Stimulated activated CD4-positive, alpha-beta T cell treated with anti-CD3 and anti-CD28 coated beads, Interleukin-4, amount 100 ng/mL, for 24 hours (primary cell): ENCODE measurements at places on chromosomes 5 and 9.

DNA sequence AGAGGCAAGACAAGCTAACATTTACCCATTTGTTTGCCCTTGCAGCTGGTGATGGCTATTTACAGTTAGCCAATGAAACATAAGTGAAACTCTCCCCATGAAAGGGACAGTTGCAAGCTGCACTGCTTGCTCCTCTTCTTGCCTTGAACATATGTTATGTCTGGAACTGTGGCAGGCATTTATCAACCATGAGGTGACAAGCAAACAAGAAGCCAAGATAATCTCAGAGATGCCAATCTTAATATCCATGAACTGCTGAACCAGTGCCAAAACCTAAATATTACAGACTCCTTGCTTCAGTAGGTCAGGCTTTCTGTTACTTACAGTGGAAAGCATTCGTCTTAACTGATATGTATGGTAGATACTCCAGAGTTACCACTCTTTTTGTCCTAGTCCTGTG, 133.4 kb downstream of the ACTBL2 start:
- DNase-seq: no peak

DNA sequence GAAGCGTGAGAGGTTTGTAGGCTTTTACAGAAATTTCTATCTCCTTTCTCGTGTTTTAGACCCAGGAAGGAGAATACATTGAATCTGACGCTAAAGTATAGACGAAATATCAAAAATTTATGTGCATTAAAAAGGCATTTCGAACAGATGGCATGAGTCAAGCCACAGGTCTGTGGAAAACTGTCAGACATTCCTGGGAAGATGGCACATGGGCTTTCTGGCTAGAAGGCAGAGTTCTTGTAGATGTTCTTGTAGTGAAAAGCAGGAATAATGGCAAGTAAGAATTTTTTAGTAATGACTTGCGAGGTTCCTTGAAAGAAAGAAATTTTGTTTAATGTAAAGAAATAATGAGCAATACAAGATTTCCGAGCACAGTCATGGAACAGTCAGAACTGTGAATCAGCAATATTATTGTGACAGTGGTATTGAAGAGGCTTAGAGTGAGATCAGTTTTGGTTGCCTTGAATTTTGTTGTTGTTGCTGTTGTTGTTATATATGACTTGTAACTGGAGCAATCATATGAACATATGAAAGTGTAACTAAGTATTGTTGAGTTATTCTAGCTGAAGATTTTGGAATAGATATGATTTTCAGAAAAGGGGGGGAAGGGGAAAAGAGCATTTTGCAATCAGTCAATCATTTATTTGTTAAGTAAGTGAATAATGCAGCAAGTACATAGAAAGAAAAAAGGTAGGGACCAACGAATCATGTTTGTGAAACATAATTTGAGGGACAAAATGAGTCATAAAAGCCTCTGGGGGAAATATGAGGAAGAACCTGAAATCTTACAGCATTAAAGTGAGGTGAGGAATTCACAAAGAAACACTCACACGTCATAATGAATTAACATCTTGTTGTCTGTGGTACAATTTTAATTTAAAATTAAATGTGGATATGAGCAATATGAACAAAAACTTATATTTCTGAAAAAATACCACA, 339.0 kb upstream of the CTNND2 start:
- DNase-seq: no peak

GRCh38 chr5:146440870-146441495, 6.2 kb upstream of the TCERG1 start:
- DNase-seq: no peak

DNA sequence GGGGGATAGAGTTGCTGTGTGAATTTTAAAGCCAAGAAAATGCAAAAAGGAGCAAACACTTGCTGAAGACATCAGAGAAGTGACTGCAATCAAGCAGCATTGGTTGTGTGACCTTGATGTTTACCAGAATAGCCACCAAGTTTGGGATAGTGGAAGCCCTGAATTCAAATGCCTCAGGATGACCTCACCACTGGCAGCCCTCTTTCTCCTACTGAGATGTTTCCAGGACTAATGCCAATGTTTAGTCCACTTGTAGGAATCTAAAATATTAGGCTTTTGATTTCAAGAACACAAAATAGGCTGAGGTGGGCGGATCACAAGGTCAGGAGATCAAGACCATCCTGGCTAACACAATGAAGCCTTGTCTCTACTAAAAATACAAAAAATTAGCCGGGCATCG, 112.2 kb upstream of the NUDT12 start:
- DNase-seq: no peak

DNA sequence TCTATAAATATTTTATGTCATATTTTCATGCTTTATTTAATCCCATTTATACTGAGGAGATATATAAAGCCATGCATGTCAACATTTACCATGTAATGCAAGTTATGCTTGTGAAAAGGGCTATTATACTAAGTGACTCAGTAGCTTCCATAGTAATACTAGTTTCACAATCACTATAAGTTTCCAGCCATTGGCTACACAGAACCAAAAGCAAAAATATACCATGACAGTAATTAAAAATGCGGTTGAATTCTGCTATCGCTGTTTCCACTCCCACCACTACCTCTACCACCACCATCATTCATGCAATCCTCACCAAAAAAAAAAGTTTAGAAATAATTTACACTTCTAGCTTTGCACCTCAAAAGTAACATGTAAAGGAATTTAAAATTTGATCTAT, 60.2 kb downstream of the MLLT3 start:
- DNase-seq: peak; percentile 18

- no peak for DNase-seq
Observed at GRCh38 chr5:151694035-151694485, 7.3 kb upstream of the SPARC start.

- no peak for DNase-seq
Observed at GRCh38 chr5:126099077-126099476, 324.1 kb upstream of the GRAMD2B start.

DNA sequence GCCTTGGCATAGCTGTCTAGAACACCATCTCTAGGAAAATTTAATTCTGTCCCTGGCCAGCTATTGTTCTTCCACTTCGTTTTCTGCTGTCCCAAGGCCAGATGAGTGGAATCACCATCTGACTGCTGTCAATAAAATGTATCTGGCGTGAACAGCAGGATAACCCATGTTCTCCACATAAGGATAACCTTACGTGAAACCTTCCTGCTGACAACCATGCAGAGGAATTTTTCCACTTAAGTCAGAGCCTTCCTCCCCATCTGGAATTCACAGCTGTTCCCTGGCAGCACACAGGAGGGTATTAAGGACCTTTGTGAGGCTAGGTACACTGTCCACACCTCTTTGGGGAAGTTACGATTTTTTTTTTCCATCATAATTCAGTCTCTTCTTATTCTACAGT, 28.6 kb downstream of the RNF44 start:
- DNase-seq: no peak

DNA sequence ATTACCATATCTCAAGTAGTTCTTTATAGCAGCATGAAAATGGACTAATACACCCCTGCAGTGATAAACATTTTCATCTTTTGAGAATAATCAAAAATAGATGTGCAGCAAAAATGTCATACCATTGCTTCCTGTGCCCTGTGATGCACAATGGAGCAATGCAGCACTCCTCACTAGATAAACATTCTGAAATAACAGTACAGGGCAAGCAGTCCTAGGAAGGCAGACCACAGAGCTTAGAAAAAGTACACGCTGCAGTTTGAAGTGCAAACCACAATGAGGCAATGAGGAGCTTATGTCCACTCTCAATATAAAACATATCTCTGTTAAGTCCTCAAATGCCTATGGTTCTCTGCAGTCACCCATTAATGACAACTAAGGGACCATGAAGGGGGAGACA, 367.6 kb downstream of the PDE4D start:
- DNase-seq: no peak

- no peak for DNase-seq
Observed at GRCh38 chr5:151198861-151199260, 25.0 kb downstream of the CCDC69 start.

GRCh38 chr9:128972956-128973355, 25.5 kb downstream of the NUP188 start:
- no peak for DNase-seq

- DNase-seq: no peak
Observed at GRCh38 chr9:104494808-104495207, 9.3 kb upstream of the OR13F1 start.

DNA sequence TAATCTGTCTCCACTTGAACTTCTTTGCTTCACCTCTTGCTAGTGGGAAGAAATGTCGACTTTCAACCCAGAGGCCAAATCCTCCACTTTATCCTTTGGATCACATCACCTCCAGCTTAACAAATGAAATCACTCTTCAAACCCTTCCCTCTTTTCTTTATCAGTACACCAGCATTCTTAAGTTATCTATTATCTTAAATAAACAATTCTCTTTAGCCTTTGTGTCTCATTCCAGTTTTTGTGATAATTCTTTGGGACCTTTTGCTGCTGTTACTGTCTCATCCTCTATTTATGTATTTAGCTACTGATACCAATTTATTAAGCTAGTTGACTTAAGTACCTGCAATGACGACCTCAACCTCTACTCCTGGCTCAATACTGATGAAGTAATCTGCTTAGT, 28.1 kb upstream of the FBN2 start:
- DNase-seq: no peak

DNA sequence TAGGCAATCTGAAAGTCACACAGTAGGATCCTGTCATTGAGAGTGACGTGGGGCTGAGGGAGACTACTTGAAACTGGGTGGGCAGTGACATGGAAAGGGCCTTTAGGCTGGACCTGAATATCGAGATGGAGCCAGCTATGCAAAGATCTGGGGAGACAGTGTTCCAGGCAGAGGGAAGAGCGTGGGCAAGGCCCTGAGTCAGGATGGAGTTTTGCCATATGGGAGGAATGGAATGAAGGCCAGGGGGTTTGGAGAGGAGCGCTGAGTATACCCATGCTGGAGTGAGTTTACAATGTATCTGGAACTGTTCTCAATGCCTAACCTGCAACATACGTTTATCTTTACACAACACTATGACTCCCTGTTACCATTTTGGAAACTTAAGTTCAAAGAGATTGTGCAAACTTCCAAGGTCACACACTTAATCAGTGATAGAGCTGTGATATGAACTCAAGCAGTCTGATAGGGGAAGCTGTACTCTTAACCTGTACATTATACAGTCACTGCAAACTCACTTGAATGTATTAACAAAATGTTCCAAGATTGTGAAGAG, 33.5 kb downstream of the INSYN2B start:
- no peak for DNase-seq

GRCh38 chr5:75524071-75524470, 12.4 kb downstream of the POLK start:
- DNase-seq: no peak

- no peak for DNase-seq
Observed at GRCh38 chr9:72315510-72316311, 49.3 kb downstream of the ZFAND5 start.

GRCh38 chr9:20012232-20012631, 223.4 kb upstream of the SLC24A2 start:
- DNase-seq: peak; percentile 51

DNA sequence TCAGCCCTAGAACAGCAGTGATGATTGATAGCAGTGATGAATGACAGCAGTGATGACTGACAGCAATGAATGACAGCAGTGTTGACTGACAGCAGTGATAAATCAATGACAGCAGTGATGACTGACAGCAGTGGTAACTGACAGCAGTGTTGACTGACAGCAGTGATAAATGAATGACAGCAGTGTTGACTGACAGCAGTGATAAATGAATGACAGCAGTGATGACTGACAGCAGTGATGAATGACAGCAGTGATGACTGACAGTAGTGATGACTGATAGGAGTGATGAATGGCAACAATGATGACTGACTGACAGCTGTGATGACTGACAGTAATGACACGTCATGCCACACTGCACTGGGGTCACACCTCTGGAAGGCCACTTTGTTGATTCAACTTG, 106.8 kb downstream of the ENTREP1 start:
- no peak for DNase-seq

DNA sequence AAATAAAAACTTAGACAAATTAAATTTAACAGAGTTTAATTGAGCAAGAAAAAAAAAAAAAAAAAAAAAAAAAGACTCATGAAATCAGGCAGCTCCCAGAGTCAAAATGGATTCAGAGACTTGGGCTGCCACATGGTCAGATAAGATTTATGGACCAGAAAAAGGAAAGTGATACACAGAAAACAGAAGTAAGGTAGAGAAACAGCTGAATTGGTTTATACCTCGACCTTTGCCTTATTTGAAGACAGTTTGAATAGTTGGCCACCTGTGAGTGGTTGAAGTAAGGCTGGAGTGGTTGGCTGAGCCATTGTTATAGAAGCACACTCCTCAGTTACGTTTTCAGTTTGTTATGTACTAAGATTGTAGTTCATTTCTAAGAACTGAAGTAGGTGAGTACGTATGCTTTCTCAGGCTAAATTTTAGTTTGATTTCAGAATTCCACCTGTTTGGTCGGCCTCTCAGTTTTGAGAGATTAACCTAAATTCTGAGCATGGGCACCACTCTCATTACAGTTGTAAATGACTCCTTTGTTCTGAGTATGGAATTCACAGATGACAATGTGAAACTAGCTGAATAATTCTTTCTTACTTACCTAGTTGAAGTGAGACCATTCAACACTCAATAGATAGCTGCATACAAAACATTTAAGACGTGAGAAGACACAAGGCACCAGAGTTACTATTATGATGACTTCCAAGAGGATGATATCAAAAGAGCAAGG, 149.0 kb downstream of the AOPEP start:
- no peak for DNase-seq

- no peak for DNase-seq
Observed at GRCh38 chr9:135822374-135822755, 85.0 kb downstream of the CAMSAP1 start.

DNA sequence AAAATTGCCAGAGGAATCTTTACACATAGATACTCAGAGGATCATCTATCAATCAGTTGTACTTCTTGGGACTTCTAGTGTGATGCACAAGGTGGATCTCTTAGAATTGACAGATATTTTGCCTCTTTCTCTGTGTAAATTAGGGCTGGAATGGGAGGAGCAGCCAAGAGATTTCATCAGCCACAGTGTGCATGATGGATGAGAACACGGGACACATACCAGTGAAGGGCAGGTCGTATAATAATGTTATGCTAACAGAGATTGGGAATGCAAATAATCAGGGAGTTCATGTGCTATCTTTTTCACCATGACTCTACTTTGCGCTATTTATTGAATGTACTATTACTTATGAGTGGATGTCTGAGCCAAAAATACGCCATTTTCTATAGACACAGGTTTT, 43.3 kb upstream of the ISOC1 start:
- no peak for DNase-seq

GRCh38 chr5:15695215-15695731, 195.3 kb downstream of the FBXL7 start:
- no peak for DNase-seq

DNA sequence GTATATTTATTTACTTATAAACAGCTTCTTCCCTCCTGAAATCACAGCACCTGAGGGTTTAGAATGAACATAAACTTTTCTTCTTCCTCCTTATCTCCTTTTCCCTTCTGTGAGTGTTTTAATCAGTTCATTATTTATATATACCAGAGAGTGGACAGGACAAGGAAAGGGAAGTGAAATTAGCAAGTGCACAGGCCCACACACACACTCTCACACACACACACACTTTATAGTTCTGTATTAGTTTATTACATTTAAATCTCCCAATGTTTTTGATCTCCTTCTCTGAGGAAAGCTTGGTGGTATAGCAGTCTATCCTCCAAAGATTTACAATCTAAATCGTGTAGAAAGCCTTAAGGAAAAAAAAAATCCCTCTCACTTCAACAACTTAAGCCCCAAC, 353.5 kb downstream of the NDUFS4 start:
- no peak for DNase-seq

GRCh38 chr5:157351802-157352092, 85.8 kb downstream of the CYFIP2 start:
- DNase-seq: no peak

GRCh38 chr5:27403243-27403882, 365.0 kb upstream of the CDH9 start:
- no peak for DNase-seq
